Stimulated activated CD8-positive, alpha-beta memory T cell treated with anti-CD3 and anti-CD28 coated beads, Interleukin-4, amount 100 ng/mL, for 4 hours (primary cell): ENCODE measurements at places on chromosomes 3 and 15.

DNA sequence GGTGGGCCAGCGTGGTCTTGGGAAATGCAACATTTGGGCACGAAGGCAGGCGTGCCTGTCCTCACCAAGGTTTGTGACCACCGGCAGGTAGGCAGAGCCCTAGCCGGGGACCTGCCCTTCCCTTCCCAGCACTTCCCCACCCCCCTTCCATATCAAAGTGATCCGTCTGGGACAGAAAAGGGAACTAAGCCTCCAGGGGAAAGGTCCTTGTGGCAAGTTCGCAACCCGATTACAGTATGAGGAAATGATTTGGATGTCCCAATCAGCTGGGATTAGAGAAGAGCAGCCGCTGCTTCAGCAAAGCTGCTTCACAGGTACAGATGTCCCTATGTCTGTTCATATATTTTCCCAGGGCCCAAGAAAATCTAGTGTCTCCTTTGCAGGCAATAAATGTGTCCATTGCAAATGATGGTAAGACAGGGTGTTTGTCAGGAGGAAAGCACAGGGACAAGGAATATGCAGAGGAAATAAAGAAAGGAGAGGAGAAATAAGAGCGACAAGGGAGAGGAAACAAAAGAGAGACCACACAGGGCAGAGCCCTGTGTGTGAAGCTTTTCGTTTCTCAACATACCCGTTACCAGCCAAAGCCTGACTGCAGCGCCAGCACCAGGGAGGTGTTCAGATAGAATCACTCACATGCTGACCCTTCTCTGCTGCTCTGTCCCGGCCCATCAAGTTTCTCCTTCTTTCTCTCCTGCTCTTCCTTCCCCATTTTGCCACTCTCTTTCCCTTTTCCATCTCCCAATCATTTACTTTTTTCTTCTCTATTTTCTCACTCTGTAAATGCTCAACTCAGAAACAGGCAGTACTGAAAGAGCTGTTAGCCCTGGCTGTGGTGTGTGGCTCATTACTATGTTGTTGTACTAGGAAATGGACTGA lies 17.4 kb upstream of the SECISBP2L start:
- no peak for DNase-seq

DNA sequence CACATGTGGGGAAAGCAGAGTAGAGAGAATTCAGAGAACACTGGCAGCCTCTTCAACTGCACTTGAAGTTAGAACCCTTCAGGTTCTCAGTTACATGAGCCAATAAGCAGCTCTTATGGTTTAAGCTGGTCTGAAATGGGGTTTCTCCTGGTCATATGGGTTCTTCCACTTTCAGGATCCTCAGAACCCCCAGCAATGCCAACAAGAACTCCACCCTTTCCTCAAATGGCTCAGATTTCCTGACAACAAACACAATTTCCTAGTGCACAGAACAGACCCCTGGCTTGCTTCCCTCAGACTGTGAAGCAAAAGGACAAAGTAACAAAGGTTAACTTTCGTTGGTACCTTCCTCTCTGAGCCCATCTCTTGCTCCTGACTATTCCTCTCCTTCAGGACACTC lies 23.9 kb upstream of the FRMD4B start:
- DNase-seq: no peak

GRCh38 chr3:39189959-39190269 lies 2.5 kb downstream of the XIRP1 start:
- no peak for DNase-seq

- no peak for DNase-seq
Measured at GRCh38 chr3:151012753-151013152, 40.2 kb upstream of the CLRN1 start.
